Panc1 (cell line): ENCODE measurements at places on chromosomes 12 and 14.

- no peak for DNase-seq
These were observed 27.1 kb upstream of the GPHB5 start for GRCh38 chr14:63345826-63346225.

GRCh38 chr12:105462831-105463230 lies 132.3 kb downstream of the C12orf75 start:
- DNase-seq, result no peak

DNA sequence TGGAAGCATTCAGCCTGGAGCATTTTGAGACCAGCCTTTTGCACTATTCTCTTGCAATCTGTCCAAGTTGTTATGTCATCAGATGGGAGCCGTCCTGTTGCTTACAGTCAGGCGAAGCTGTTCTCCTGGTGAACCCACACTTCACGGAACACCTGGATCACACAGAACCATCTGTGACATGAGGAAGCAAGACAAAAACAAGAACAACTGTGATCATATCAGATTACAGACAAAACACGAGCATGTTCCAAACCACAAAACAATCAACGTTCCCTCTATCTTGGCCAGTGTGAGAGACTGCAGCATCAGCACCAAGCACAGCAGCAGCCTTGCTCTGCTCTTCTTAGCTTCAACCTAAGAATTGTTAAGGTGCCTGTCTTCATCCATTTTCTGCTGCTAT lies 180.5 kb upstream of the SFSWAP start:
- DNase-seq, result no peak

DNA sequence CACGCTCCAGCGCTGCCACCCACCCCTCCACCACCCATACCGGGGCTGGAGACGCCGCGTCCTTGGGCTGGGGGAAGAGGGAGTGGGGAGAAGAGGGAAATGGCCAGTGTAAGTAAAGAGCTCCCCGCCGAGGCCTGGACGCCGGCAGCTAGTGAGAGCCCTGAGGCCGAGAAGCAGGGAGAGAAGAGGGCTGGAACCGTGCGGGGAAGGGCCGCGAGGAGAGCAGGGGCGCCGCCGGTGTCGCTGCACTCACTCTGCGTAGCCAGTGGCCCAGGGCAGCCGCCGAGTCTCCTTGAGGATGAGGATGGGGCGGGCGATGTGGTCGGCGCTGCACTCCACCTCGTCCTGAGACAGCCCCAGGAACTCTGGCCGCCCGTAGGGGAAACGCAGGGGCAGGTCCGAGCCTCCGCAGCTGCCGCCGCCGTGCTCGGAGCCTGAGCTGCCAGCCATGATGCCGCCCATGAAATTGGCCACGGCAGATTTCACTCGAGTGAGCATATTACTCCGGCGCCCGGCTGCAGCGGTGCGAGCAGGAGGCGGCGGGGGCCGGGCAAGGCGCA lies 631 bp downstream of the PPM1H start:
- no peak for DNase-seq

DNA sequence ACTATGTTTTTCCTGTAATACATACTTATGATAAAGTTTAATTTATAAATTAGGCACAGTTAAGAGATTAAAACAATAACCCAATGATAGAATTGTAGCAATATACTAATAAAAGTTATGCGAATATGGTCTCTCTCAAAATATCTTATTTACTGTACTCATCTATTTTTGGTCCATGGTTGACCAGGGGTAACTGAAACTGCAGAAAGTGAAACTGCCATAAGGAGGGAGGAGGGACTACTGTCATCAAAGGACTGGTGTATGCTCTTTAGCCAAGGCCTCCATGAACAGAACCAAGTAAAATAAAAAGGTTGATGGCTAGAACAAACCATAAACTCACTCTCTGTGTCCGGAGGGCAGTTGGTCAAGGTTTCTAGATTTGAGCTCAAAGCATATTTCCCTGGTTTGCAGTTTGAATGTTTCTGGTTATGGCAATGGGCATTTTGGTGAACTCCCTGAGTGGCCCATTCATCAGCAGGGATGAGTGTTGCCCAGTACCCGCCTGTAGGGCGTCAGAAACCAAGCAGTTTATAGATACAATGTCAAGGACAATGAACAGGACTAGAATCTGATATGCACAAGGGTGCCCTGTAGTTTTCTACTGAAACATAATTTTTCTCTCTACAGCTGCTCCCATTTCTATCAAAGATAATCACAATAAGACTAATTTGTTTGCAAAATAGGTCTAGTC lies 19.8 kb downstream of the LEMD3 start:
- DNase-seq, result no peak

DNA sequence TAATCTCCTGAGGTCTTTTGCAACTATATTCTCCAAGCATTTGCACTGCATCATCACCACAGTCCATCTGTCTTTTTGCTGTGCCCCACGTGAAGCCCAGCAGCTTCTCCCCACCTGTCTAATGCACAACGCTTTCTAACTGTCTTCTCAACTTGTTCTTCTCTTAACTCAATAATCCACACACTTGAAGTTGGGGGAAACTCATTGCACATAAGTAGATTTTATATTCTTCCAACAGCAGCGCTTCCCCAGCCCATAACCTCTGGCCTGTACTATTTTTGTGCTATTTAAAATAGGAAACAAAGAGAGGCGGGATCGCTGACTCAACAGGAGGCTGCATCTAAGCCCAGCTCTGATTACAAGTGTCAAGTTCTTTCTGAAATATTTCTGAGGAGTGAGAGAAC lies 226.7 kb downstream of the GXYLT1 start:
- DNase-seq, result no peak

DNA sequence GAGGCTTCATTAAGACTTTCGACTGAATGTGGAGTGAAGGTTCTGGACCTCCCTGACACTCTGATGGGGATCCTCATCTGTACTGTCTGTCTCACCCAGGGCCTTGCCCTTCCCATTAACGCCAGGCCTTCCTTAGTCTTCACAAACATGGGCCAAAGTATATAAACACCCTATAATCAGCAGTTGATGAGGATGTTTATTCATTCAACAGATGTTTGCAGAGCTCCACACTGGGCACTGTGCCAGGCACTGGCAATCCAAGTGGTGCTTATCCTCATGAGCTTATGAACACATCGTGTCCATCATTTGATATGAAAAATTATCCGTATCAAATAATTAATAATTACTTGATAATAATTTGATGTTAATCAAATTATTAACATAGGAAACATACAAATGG lies 454.4 kb downstream of the FUT8 start:
- DNase-seq, result no peak

- DNase-seq, result no peak
These were observed 62.7 kb downstream of the TTC6 start for GRCh38 chr14:37658156-37658555.

DNA sequence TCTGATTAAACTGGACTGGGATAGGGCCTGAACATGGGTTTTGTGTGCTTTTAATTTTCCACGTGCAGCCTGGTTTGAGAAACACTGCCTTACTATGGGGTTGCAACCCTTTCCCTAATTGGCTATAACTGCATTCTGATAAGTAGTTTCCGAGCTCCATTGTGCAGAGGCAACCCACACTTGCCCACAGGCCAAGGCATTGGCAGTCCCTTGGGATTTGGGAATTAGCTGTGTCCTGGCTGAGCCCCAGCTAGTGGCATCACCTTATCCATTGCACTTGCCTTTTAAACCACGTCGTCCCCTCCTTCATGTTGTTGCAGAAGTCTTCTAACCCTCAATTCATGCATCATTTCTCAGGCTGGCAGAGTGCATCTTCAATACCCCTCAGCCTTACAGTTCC lies 10.2 kb downstream of the VCPKMT start:
- no peak for DNase-seq

DNA sequence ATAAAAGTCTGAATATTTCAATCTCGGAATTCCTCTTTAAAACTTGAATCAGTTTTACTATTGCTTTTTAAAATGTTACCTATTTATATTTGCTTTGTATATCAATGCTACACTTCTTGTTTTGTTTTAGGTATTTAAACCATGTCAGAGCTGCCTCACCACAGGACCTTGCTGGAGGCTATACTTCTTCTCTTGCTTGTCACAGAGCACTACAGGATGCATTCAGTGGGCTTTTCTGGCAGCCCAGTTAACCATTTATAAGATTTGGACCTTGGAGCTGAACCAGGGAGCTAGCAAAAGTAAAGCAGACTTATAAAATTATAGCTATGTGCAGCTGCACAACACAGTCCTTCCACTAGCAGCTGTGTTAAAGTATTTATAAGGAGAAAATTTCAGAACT lies 12.8 kb downstream of the TRMT5 start:
- no peak for DNase-seq

GRCh38 chr14:30584058-30584630 lies 25.2 kb downstream of the G2E3 start:
- no peak for DNase-seq

GRCh38 chr12:16685107-16685506 lies 79.1 kb upstream of the LMO3 start:
- no peak for DNase-seq

- no peak for DNase-seq
These were observed 64.2 kb downstream of the ELK3 start for GRCh38 chr12:96258104-96258961.
